ENCODE measurements at places on chromosomes 2 and 18. TPM values are rescaled to one million over a fixed set of nuclear protein-coding genes. Genes with fewer than 3 reads are reported as not detected.

Gene XIRP2
- 0.51 TPM for total RNA-seq

Gene PDCL3
- 11.4 TPM for total RNA-seq

Gene TSGA10
- 5.3 TPM for total RNA-seq

DNA sequence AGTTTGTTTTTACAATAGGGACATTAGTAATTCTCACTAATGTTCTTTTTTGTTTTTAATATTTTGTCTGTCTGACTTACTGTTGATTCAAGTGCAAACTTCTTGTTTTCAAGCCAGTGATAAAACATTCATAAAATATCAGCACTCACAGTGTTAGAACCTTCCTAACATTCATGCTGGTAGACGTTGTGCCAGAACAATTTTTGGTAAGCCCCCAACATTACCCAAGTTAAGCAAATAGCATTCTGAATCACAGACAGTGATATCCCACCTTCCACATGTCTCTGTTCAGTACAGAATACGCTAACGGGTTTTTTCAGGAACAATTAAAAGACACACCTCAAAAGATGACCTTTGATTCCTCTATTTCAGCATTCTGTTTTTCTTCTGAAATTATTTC is 390.3 kb downstream of the ARHGAP15 start:
- DNase-seq, result no peak

DNA sequence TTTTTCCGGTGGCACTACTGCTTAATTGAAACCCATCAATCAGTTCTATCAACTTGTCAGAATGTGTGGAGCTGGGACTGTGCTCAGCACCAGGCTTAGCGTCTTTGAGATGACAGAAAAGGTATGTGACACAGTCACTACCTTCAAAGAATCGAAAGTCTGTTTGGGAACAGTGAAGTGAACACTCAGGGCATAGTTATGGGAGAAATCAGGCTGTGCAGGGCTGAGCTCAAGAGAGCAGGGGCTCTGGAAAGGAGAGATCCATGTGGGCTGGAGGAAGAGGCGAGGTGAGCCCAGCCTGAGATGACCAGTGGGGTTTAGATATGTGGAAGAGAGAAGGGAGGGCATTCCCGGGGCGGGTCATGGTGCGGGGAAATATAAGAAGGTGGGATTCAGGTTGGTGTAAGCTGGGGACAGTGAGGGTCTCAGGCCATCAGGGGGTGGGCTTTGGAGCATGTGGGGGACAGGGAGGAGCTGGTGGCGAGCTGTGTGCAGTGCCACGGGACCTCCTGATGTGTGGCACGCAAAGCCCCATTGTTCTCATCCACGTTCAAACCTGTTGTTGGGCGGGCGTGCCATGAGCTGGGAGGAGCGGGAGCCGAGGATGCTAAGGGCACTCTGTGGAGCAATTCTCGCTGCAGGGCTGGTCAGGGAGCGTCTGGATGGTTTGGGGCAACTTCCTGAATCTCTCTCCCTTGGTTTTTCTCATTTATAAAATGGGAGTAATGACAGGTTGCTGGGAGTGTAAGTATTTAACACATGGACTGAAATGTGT is 72.5 kb downstream of the VAPA start:
- no peak for DNase-seq

- no peak for DNase-seq
Measured at GRCh38 chr2:238162846-238163441, 4.2 kb downstream of the ERFE start.

All from fibroblast of lung (primary cell).